ENCODE measurements at places on chromosomes 5 and 9.

- DNase-seq = no peak
These were observed 74.1 kb upstream of the SAP30L start for GRCh38 chr5:154371687-154372086.

- no peak for DNase-seq
These were observed 9.4 kb downstream of the FIBCD1 start for GRCh38 chr9:130929571-130930038.

DNA sequence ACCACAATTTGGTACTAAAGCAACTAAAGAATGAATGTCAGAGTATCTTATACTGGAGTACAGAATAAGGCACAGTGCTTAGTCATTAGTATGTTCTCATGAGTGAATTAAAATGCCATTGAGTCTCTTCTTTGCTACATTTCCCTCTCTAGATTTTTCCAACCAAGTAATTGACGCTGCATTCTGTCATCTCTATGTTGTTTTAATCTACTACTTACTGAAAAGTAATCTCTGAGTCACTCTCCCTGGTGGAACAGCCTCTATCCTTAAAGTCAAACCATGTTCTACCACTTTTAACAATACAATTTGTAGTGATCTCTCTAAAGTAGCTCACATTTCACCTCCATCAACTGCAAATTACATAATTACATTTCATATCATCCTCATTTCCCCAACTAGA lies 495.1 kb downstream of the CDH18 start:
- no peak for DNase-seq

- no peak for DNase-seq
These were observed 109.3 kb downstream of the MUSK start for GRCh38 chr9:110777876-110778215.

- DNase-seq = peak; percentile 6
These were observed at the start of gene NEURL1B for GRCh38 chr5:172640822-172641358. NEURL1B (plus strand) TSS chr5:172641263; CDS start chr5:172641407, 144 bp downstream.

GRCh38 chr5:75412111-75412990 lies 75.3 kb downstream of the HMGCR start:
- DNase-seq = no peak

DNA sequence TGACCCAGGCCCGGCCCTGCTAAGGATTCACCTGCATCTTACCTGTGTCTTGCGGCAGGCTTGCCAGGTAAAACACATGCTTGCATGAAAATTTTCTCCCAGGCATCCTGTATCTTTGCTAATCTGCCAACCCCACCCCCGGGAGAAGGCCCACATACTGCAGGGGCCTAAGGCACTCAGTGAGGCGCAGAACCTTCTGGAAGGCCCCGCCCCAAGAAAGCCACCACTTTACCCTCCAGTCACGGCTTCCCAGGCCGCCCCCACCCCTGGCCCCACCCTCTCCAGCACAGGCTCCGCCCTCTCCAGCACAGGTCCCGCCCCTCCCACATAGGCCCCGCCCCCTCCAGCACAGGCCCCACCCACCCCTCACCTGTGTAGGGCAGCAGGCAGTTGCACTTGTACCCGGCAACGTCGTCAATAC lies 29.8 kb upstream of the SEC16A start:
- no peak for DNase-seq

DNA sequence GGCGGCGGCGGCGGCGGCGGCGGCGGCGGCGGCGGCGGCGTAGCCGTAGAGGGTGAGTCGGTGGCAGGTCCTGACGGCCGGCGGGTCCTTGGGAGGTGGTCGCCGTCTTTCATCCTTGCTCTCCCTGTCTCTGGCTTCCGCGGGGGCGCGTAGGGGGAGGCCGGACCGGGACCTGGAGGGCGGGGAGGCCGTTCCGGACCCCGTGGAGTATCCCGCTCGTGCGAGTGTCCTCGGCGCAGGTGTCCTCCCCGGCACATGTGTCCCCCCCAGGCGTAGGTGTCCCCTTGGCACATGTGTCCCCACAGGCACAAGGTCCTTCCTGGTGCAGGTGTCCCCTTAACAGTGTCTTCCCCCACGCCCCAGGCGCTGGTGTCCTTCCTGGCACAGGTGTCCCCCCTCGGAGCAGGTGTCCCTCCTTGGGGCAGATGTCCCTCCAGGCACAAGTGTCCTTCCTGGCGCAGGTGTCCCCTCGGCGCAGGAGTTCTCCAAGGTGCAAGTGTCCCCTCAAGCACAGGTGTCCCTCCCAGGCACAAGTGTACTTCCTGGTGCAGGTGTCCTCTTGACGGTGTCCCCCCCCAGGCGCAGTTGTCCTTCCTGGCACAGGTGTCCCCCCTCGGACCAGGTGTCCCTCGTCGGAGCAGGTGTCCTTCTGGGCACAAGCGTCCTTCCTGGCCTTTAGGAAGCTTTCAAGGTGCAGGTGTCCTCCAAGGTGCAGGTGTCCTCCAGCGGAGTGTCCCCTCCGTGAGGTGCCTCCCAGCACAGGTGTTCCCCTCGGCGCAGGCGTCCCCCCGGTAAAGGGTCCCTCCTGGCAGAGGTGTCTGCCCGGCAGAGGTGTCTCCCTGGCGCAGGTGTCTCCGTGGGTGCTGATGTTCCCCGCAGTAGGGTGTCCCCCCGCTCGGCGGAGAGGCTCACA lies 519 bp downstream of the EXOC3 start:
- DNase-seq = no peak

GRCh38 chr5:76582230-76583162 lies 40.7 kb downstream of the F2RL2 start:
- DNase-seq = no peak

DNA sequence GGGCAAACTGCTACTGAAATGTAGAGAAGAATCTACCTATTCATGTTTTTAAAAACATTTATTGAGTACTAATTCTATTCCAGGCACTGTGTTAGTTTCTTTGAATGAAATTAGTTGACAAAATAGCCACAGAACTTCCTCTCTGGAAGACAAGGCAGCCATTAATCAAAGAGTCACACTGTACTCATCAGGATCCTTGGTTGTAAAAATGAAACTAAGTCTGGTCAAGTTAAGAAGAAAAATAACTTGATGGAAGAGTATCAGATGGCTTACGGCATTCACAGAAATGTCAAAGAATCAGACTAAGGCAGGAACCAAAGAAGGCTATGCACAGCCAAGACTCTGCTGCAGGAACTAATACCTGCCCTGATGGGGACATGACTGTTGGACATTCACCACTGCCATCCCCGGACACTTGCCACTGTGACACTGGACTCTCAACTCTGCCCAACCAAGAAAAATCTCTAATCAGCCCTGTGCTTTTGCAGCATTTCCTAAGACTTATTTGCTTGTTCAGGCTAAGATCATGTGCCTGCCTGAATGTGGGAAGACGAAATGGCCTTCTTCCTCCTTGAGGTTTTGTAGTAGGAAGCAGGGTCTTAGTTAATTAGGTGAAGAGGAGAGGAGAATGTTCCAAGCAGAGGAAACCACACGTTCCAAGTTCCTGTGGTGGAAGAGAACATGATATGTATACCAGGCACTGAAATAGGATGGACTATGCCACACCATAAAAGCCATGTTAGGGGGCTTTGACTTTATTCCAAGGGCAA lies 23.3 kb upstream of the NDUFB6 start:
- no peak for DNase-seq

GRCh38 chr5:178383301-178383918 lies 150.8 kb upstream of the PHYKPL start:
- DNase-seq = no peak

- DNase-seq = no peak
These were observed 7.1 kb upstream of the UNC5A start for GRCh38 chr5:176803068-176803942.

GRCh38 chr5:172632346-172633092 lies 8.5 kb upstream of the NEURL1B start:
- DNase-seq = no peak

- DNase-seq = no peak
These were observed 180.0 kb downstream of the KIF4B start for GRCh38 chr5:155193483-155194107.

DNA sequence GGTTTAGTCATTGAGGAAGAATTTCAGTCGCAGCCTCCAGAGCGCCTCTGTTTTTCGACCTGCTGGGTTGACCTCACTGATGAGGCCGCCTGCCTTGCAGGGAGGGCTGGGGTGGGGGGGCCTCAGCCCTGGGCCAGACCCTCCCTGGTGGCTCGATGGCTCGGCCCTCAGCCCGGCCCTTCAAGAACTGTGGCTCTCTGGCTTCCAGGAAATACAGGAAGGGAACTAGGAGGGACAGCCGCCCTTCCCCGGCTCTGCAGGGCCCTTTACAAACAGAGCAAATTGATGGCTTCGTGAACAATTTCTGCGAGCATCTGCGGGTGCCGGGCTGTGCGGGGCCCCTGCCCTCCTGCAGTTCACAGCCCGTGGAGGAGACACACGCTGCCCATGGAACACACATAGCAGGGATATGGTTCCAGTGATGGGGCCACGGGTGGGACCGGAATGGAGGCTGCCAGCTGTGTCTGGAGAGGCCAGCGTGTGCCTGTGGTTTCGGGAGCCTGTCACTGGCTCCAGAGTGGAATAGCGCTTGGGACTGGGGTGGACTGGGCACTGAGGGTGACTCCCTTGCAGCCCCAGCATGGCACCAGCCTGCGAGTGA lies 39.6 kb downstream of the COL5A1 start:
- no peak for DNase-seq
